Fibroblast of lung (primary cell): ENCODE measurements at places on chromosomes 6 and 20. TPM values are rescaled to one million over a fixed set of nuclear protein-coding genes. Genes with fewer than 3 reads are reported as not detected.

DNA sequence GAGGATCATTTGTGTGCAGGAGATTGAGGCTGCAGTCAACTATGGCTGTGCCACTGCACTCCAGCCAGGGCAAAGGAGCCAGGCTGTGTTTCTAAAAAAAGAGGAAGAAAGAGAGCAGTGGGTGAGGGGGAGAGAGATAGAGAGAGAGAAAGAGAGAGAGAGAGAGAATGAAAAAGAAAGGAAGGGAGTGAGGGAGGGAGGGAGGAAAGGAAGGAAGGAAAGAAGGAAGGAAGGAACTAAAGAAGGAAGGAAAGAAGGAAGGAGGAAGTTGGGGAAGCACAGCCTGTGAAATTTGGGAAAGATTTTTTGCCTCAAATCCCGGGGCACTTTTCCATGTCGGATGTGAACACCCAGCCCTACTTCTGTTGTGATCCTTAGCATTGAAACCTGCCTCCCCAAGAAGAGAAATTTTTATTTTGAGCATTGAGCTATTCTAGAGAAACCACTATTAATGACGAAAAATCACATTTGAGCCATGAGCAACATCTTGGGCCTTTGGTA is 57.8 kb downstream of the FOXA2 start:
- no peak overlapping the region for H3K27ac ChIP-seq
- H3K4me1 ChIP-seq: no peaks in the 10 kb centered on the region
- H3K4me3 ChIP-seq: no peak overlapping the region
- DNase-seq: no peak

GRCh38 chr6:2853769-2854395 is 12.2 kb upstream of the SERPINB1 start:
- DNase-seq: peak; percentile 72
- peak overlapping the region; percentile 54 for H3K4me3 ChIP-seq
- no peaks in the 10 kb centered on the region for H3K36me3 ChIP-seq

DNA sequence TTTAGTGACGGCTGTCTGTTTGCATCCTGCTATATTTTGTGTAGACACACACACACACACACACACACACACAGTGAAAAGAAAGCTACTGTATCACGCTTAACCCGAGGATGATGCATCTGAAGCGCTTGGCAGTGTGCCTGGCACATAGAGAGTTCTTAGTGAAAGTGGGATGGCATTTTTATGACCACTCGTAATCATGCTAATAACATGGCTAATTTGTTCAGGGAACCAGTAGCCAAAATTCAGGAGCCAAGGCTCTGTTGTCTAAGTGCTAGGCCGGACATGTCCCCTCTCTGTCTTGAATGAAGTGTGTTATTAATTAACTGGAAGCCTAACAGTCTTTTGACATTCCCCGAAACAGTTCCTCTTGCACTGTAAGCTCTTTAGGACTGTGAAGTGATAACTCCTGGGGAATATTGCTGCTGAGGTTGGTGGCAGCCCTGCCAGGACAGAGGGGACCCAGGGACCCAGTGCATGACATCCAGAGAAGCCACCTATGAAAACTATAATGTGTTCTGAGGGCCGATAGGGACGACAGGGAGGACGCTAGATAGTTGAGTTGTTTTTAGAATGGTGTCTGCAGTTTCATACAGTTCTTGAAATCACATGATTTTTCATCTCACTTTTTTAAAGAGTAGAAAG is 45.0 kb upstream of the IRF4 start:
- H3K36me3 ChIP-seq: no peaks in the 10 kb centered on the region
- no peak overlapping the region for H3K4me3 ChIP-seq
- H3K27ac ChIP-seq: no peak overlapping the region
- H3K27me3 ChIP-seq: no peaks in the 10 kb centered on the region

The LAMA2 gene
- 57.8 and 67.5 TPM in 2 replicates for total RNA-seq

DNA sequence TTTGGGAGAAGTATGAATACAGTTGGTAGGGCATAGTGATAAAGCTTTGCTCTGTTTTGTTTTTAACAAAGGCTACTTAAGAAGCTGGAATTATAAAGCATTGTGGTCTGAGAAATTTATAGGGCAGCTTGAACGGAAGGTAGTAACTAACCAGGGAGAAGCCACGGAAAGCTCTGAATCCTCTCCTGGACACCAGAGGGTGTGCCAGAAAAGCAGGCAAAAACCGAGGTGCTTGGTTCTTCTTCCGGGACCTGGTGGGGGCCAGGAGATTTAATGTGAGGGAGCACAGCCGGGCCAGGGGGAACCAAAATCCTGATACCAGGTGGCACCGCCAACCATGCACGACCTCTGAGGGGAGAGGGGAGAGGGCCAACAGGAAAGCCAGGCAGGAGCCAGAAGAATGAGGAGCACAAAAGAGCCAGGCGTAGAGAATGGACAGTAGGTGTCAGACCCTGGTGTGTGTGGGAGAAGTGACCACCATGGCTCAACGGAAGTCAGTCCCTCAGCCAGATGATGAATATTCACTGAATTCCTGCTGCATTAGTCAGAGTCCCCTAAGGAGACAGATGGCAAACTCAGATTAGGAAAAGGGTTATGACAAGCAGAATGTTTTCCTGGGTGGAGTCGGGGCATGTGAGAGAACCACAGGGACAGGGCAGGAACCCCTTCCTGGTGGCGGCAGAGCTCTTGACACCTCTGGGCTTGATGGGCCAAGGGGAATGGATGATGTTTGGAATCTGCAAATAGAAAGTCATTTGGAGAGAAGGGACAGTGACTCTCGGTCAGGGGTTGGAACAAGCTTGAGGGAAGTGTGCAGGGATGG is 262.3 kb downstream of the ZNF217 start:
- H3K4me1 ChIP-seq: no peaks in the 10 kb centered on the region
- H3K27me3 ChIP-seq: no peaks in the 10 kb centered on the region
- no peaks in the 10 kb centered on the region for H3K36me3 ChIP-seq
- DNase-seq: peak; percentile 80
- no peak overlapping the region for H3K4me3 ChIP-seq

- DNase-seq: no peak
- no peaks in the 10 kb centered on the region for H3K27me3 ChIP-seq
- H3K27ac ChIP-seq: no peak overlapping the region
- H3K4me3 ChIP-seq: no peak overlapping the region
- H3K36me3 ChIP-seq: no peaks in the 10 kb centered on the region
Measured at GRCh38 chr6:168838037-168838399, 397.0 kb downstream of the SMOC2 start.

- no peak for DNase-seq
- H3K27ac ChIP-seq: no peak overlapping the region
- no peaks in the 10 kb centered on the region for H3K27me3 ChIP-seq
Measured at GRCh38 chr20:24340933-24341332, 128.5 kb upstream of the SYNDIG1 start.

The OR10C1 gene
- total RNA-seq: not detected in 2 replicates

GRCh38 chr20:10762216-10762615 is 88.4 kb upstream of the JAG1 start:
- H3K27ac ChIP-seq: no peak overlapping the region
- H3K4me3 ChIP-seq: no peak overlapping the region
- no peaks in the 10 kb centered on the region for H3K36me3 ChIP-seq
- H3K27me3 ChIP-seq: no peaks in the 10 kb centered on the region

The PPP1R3D gene
- 5.6 and 7.4 TPM in 2 replicates for total RNA-seq

GRCh38 chr6:153150752-153151440 is 19.8 kb upstream of the RGS17 start:
- H3K4me3 ChIP-seq: no peak overlapping the region
- no peaks in the 10 kb centered on the region for H3K4me1 ChIP-seq
- H3K36me3 ChIP-seq: no peaks in the 10 kb centered on the region
- DNase-seq: no peak

The ADGB gene
- total RNA-seq: not detected in 2 replicates

DNA sequence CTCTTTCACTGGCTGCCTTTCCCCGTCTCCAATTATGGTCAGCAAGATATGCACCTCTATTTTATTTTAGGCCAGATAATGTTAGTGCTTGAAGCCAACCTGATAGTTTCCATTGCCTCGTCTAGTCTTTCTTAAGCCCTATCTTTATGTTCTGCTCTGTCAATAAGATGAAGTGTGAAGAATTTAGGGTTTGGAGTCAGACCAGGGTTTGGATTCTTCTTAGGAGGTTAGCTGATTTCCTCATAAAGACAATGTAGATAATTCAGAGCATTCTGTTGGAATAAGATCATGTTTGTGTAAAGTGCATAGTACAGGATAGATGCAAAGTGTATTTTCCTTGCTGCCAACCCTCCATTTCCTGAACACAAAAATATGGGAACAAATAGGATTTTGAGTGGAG is 43.8 kb downstream of the PKIB start:
- no peak overlapping the region for H3K4me3 ChIP-seq
- DNase-seq: peak; percentile 88
- no peak overlapping the region for H3K27ac ChIP-seq
- no peaks in the 10 kb centered on the region for H3K36me3 ChIP-seq
- H3K4me1 ChIP-seq: no peaks in the 10 kb centered on the region

DNA sequence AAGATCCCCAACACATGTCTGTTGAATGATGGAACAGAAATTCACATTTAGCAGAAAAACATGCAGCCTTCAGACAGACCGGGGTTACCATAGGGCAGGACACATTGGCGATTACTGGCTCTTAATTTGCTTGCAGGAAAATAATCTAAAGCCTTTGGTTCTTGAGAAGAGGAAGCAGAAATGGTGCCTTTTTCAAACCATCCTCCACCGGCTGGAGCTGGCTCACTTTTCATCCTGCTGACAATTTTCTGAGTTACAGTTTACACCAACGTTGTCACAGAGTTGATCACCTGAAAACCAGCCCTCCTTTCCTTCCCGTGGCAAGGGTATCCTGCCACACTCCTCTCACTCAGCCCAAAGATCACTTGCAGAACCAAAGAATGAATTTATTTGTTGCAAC is 32.6 kb downstream of the SF3B5 start:
- H3K27me3 ChIP-seq: peaks cover 54% of the 10 kb centered on the region
- H3K27ac ChIP-seq: no peak overlapping the region
- H3K36me3 ChIP-seq: no peaks in the 10 kb centered on the region
- peaks cover 4% of the 10 kb centered on the region for H3K4me1 ChIP-seq

GRCh38 chr6:38639498-38640215 is at the start of gene BTBD9:
Gene BTBD9 (minus strand): TSS chr6:38639929.
- no peaks in the 10 kb centered on the region for H3K36me3 ChIP-seq
- DNase-seq: peak; percentile 84
- peak within 1 kb of the TSS; percentile 74 for H3K4me3 ChIP-seq
- H3K27ac ChIP-seq: peak within 1 kb of the TSS; percentile 98
- peaks cover 2% of the 10 kb centered on the region for H3K4me1 ChIP-seq

The IGF2R gene
- total RNA-seq: 233 and 300 TPM in 2 replicates

The SLPI gene
- 0.17 and 0.77 TPM in 2 replicates for total RNA-seq

- no peaks in the 10 kb centered on the region for H3K27me3 ChIP-seq
- peak overlapping the region; percentile 39 for H3K27ac ChIP-seq
- peak; percentile 41 for DNase-seq
- peak overlapping the region; percentile 14 for H3K4me3 ChIP-seq
- peaks cover 2% of the 10 kb centered on the region for H3K4me1 ChIP-seq
Measured at GRCh38 chr20:539848-540247, 3.7 kb downstream of the CSNK2A1 start.
